ENCODE measurements at places on chromosomes 12 and 14.

DNA sequence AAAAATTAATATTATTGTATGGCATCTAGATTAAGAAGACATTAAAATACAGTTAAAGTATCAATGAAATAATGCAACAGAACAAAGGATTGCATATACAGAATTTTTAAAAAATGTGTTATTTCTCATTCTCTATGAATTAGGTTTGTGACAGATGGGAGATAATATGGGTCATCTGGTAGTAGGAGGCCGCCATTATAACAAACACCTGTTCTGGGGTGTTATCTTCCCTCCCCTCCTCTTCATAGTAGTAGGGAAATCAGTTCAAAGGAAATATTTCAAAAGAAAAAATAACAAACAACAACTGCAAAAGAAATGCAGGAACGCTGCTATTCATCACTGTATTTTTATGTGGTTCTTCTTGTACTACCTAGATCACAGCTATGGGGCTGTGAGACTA, 187.0 kb upstream of the ATP2B1 start:
- DNase-seq, result no peak

DNA sequence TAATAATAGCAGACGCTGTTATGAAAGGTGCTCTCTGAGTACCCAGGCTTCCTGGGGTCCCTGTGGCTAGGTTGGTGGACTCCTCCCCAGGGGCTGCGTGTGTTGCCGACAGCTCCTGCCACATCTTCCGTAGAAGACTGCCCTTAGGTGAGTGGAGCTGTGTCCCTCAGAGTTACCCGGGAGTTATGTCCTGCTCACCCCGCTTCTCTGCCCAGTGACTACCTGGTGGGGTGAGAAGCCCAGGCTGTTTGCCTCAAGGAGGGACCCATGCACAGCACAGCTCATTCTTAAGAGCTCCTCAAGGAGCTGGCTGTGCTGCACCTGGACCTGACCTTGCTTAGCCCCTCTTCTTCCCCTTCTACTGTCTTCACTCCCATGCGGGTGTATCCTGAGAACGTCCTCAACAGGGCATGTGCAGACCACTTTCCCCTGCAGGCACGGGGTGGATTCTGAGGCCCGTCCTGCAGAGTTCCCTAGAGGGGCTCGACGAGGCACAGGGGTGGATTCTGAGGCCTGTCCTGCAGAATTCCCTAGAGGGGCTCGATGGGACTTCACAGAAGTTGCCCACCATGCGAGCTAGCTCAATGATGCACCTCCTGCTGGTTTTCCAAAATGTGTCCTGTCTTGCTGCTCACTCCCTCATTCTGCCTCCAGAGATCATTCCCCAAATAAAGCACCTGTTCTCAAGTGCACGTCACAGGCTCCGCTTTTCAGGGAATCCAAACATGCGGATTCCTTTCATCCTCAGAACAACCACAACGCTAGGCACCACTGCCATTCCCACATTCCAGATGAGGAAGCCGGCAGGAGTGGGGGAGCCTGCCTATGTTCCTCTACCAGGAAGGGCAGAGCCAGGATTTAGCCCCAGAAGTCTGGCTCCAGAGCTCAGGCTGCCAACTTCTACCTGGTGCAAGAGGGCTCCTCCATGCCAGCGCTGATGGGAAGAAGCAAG, 231.9 kb downstream of the GLT1D1 start:
- no peak for DNase-seq

- DNase-seq, result no peak
Observed at GRCh38 chr14:94517248-94517640, 8.0 kb upstream of the SERPINA12 start.

GRCh38 chr12:230925-231671, 17.1 kb upstream of the SLC6A12 start:
- DNase-seq, result no peak

DNA sequence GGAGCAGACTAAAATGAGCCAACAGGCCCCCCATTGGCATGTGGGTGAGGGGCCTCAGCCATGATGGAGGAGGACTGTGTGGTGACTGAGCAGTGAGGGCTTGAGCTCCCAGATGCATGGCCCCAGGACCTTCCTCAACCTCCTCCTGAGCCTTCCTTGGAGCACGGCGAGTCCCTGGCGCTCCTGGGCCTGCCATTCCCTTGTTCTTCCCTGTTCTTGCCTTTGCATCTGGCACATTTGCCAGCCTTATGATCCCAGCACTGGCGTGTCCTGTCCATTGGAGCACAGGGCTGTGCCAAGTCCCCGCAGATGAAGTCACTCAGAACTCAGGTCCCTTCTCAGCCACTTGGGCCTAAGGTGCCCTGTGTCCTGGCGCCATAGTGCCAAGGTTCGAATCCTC, 40.3 kb upstream of the MEG3 start:
- DNase-seq, result no peak

- DNase-seq, result no peak
Observed at GRCh38 chr12:2691006-2691344, 103.8 kb upstream of the FKBP4 start.

DNA sequence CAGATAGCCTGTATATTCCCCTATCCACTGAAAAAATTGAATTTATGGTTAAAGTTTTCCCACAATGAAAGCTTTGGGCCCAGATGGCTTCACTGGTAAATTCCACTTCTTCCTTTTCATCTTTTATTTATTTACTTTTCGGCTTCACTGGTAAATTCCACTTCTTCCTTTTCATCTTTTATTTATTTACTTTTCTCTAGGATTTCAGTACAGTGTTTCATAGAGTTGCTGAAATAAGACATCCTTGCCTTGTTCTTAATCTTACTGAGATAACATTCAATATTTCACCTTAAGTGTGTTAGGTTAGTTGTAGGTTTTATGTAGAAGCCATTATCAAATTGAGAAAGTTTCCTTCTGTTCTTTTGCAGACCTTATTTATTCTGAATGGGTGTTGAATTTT, 18.9 kb upstream of the KLRG1 start:
- no peak for DNase-seq

All from HFFc6 (cell line).